ENCODE measurements at places on chromosomes 2 and 18. TPM values are rescaled to one million over a fixed set of nuclear protein-coding genes. Genes with fewer than 3 reads are reported as not detected.

SLC4A5 gene
- under 0.01 TPM for total RNA-seq

MYCN gene
- not detected for total RNA-seq

ANKRD53 gene
- 2.2 TPM for total RNA-seq

IL1RL1 gene
- total RNA-seq, result 0.17 TPM

CXCR4 gene
- total RNA-seq, result not detected

Data from bronchus fibroblast of lung (primary cell).